Anterior cingulate cortex (tissue), 58 donors: ENCODE measurements at places on chromosomes 16 and 17.

- DNase-seq: no peak
Observed at GRCh38 chr16:31875928-31876547, 2.4 kb downstream of the ZNF267 start.

DNA sequence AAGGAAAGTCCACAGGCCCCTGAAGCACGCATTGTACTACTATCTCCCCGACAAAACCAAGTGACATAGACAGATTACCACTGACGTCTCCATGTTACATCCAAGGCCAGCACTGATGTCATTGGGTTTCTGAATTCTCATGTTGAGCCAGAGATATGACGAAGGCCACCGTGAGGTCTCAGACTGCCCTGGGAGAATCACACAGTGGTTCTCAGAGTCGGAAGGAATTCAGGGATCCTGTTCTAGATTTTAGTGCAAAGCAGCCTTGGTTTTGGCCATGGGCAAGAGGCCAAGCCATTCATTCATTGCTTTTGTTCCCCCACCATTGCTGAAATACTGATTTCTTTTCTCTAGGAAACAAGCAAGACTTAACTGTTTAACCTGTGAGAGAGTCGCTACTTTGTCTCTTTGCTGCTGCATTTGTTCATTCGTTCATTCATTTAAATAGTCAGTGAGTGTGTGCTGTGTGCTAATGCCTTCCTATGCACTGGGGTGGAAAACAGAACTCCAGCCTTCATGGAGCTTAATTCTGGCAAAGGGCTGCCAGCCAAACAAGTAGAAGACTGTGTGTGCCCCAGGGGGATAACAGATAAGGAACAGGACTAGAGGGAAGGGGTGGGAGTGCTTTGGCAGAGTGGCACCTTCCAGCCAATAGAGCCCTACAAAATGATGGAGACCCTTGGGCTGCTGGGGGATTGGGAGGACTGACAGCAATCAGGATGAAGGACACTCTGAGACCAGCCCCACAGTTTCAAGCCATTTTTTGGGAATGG lies 222.3 kb downstream of the MSI2 start:
- no peak for DNase-seq

GRCh38 chr17:11980813-11981212 lies 16.5 kb downstream of the ZNF18 start:
- no peak for DNase-seq

DNA sequence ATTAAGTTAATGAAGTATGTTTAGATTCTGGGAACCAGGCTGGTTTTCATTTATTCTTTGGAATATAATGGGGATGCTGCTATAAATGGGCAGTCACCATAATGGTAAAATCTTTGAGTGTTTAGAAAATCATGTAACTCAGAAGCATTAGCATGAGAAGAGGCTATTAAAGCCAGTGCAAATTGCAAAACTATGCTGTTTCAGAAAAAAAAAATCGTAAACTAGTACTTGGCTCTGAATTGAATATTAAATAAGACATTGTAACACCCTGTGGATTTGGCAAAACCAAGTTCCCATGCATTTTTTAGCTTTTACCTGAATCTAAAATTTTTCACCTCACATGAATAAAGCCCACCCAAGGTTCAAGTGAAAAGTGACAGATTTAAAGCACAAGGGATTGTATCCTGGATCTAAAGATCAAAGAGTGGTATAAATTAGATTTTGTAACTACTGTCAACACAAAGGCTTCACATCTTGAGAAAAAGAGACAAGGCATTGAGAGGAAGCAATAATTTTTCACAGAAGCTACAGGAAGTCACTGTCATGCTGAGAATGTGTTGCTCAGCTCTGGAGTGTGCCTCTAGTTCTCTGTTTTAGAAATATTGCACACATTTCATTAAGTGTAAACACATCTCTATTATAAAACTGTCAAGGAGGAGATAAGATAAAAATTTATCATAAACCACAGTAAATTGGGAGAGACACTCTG lies 142.2 kb downstream of the ABCA8 start:
- no peak for DNase-seq

DNA sequence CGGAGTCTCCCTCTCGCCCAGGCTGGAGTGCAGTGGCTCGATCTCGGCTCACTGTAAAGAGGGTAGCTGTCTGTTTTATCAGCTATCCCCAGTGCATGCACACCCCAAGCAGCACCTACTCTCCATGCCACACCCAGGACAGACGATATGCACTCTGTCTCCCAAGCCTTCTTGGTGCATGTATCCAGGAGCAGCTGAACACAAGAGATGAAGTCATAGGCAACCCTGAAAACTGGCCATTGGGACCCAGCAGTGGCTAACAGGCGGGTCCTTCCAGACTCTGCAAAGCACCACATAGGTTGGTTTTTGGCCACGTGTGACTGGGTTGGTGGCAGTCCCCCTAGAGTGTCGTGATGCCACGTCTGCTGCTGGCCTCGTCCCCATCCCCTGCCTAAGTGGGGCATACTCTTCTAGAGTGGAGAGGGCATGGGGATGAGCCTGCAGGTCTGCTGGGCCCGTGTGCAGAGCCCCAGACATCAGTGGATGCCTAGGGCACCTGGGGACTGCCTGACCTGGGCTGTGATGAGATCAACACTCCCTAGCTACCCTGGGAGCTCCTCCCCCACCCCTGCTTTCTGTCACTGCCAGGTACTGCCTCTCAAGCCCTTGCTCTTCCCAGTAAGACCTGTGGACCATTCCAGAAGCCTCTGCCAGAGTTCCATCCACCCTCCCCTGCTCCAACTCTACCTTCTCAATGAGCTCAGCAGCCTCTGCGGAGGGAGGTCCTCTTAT lies 9.3 kb downstream of the PDE6G start:
- DNase-seq: no peak
